Progenitor cell of endocrine pancreas (in vitro differentiated cells): ENCODE measurements at places on chromosomes 2 and 18. TPM values are rescaled to one million over a fixed set of nuclear protein-coding genes. Genes with fewer than 3 reads are reported as not detected.
A peak's percentile ranks its signal among the peaks of the same experiment; 100 is the strongest.

Gene ACOXL
- 0.19 and 0.27 TPM in 2 replicates for total RNA-seq

DNA sequence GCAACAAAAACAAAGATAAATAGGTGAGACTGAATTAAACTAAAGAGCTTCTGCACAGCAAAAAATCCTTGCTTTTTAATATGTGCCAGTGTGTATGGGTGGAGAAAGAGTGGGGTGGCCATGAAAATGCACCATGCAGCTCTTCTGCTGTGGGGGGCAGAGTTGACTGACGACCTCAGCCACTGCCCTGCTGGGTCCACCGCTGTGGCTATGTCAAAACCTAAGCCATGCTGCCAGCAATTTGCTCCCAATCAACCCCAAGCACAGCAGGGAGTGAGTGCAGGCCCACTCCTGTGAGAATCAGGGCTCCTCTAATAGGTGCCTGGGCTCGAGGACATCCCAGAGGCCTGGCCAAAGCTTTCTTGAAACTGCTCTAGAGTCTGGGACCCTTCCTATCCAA, 235.6 kb upstream of the RBBP8 start:
- DNase-seq = no peak

Gene C2orf80
- total RNA-seq = not detected in 2 replicates

GRCh38 chr2:132633635-132634034, 36.4 kb downstream of the LYPD1 start:
- DNase-seq = no peak

- DNase-seq = peak; percentile 37
Observed at GRCh38 chr2:118013221-118013723, 598 bp downstream of the CCDC93 start.

DNA sequence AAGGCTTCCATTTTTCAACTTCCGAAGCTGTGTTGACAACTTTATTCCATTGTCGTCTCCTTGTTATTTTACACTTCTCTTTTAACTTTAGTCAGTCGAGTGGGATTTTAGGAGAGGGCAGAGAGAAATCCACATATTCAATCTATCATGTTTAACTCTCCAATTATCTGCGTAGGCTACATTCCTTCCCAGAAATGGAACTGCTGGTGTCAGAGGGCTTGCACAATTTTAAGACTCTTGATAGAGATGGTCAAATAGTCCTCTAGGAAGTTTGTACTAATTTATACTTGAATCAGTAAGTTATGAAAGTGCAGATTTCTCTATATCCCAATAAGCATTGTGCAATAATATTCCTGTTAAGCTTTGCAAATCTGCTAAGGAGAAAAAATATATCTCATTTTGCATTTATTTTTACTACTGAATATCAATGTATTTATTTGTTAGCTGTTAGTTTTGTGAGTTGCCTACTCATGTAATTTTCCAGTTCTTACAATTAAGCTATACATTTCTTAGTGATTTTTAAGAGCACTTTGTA, 95.6 kb downstream of the CYP26B1 start:
- no peak for DNase-seq

Gene COLEC11
- total RNA-seq = not detected in 2 replicates

DNA sequence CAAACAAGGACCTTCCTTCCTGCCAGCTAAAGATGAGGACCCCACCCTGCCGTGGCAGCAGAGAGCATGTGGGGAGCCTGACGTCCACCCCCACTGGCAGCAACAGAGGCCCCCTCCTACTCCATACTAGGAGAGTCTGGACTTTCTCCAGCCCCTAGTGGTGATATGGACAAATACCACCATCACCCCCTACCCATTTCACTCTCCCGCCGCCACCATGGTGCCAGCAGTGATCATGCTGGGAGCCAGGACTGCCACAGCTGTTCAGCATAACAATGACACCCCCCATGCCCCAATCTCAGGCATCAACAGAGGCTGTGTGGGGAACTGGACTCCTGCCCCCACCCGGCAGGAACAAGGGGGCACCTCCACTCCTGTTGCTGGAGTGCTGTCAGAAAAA, 42.7 kb upstream of the ATP9B start:
- no peak for DNase-seq

DNA sequence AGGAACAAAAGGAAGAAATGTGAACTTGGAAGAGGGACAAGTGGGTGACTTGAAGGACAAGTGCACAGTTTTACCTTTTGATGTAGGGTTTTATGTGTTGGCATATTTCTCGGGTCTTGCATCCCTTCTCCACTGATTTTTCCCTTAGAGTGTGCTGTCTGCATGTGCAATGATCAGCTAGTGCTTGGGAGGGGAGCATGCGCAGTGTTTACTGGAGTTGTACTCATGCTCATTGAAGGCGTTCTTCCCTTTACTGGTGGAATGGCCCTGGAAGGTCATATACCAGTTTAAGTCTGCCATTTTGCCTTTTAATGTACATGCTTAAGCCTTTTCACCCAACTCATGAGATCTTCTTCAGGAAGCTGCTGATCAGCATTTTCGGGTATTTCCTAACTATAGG, 1168.0 kb downstream of the SUCLG1 start:
- no peak for DNase-seq

Gene HOXD9
- not detected in 2 replicates for total RNA-seq

GRCh38 chr18:57439985-57440330, 4.8 kb downstream of the ONECUT2 start:
- no peak for DNase-seq

- DNase-seq = no peak
Observed at GRCh38 chr2:234680688-234681619, 184.1 kb upstream of the ARL4C start.

Gene FAM237A
- total RNA-seq = not detected in 2 replicates

GRCh38 chr18:23921716-23922285, 92.8 kb upstream of the TTC39C start:
- no peak for DNase-seq

- no peak for DNase-seq
Observed at GRCh38 chr2:46416739-46417403, 62.5 kb upstream of the TMEM247 start.

Gene SETBP1
- 30.8 and 32.2 TPM in 2 replicates for total RNA-seq

Gene TUBA4B
- not detected in 2 replicates for total RNA-seq

GRCh38 chr2:191358325-191359025, 113.3 kb downstream of the MYO1B start:
- DNase-seq = no peak

Gene FIGN
- total RNA-seq = 18.0 and 19.3 TPM in 2 replicates

Gene TWIST2
- not detected in 2 replicates for total RNA-seq

Gene TMEM247
- not detected in 2 replicates for total RNA-seq

Gene POMC
- 5.4 and 6.5 TPM in 2 replicates for total RNA-seq

- DNase-seq = no peak
Observed at GRCh38 chr2:10658041-10658913, 31.5 kb downstream of the NOL10 start.

Gene TUBA3E
- not detected in 2 replicates for total RNA-seq
